ENCODE measurements at places on chromosomes 1 and 21.
A peak's percentile ranks its signal among the peaks of the same experiment; 100 is the strongest.

DNA sequence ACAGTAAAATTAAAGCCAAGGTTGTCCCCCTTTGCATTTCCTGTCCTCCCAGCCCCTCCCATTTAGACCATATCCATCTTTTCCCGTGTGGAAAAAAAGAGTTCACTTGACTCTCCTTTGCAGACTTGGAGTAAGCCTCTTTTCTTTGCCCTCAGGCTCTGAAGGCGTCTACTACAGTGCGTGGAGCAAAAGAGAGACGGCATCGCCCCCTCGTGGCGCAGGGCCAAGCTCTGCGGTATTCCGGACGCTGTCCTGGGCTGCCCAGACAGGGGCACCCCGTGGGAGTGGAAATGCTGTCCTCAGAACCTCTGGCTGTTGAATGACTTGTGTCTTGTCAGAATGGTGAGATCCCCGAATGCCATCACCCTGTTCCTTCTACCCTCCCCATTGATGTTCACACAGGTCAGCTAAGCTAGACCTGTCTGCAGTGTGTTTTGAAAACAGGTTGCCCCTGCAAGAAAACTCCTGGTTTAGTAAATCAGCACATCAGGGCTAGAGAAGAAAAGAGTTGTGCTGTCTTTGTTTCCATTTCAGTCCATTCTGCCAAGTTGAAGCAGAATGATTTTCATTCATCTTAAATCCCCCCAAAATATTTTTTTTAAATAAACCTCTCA lies 12.3 kb upstream of the GJA8 start:
- DNase-seq, result no peak

DNA sequence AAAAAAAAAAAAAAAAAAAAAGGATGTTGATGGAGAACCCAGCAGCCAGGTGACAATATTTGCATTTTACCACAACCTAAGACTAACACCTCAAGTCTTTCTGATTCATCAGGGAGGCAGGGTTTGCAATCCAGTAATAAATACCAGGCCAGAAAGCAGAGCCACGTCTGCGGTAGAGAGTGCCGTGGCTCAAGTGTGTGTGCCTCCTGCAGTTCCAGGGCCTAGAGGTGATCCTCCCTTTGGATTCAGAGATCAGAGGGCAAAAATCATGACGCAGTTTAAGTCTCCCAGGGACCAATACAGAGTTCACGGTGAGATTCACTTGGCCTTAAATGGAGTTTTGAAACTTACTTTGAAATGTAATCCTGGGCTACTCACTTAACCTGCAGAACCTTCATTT lies 34.9 kb downstream of the TMCO4 start:
- DNase-seq, result no peak

DNA sequence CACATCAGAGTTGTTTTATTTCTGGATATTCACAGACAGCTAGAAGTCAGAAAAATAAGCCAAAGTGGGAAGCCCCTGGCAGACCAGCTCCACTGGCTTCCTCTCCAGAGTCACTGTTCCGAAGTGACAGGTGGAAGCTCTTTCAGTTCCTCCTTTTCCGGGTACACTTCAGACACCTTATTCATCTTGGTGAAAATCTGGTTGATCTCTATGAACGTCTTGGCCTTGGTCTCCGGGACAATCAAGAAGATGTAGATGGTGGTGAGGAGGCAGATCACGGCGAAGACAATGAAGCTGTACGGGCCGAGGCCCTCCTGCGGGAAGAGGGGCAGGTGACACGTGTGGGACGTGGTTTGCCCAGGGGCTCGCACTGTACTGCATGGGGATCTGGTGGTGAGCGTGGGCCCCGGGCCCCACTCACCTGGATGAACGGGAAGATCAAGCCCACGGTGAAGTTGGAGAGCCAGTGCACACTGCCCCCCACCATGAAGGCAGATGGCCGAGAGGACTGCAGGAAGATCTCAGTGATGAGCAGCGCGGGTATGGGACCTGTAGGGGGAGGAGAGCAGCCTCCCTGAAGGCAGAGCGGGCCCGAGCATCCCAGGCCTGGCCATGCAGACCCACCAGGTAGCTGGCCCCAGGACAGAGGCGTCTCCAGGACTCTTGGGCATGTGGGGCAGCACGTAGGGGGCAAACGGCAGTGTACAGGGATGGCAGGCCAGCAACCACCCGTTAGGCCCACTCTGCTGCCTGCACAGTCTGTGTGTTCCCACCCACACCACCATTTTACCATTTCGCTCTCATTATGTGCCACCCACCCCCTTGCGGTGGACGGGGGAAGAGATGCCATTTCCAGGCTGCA lies 11.5 kb upstream of the SLC2A7 start:
- no peak for DNase-seq

DNA sequence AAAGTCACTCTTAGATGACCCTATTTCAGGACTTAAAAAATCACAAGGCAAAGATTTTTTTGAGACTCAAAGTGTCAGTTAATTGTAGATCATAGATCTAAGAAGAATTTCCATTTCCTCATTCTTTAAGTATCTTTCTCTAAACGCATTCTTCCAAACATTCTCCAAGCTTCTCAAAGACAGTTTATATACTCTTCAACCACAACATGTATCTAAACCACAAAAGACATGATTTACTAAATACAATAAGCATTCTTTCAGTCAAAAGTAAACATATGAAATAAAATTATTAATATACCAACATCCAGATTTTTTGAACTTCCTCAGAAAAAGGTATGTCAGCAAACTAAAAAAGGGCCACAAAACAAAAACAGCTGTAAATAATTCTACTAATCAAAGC lies 24.4 kb downstream of the RC3H1 start:
- DNase-seq, result no peak

GRCh38 chr1:21297975-21298374 lies 7.7 kb upstream of the ECE1 start:
- peak; percentile 57 for DNase-seq

GRCh38 chr1:84823991-84824390 lies 69.0 kb downstream of the LPAR3 start:
- DNase-seq, result no peak

- peak; percentile 65 for DNase-seq
These were observed 102.5 kb downstream of the TRABD2B start for GRCh38 chr1:47894410-47895278.

Data from H54 (cell line).